LoVo (cell line): ENCODE measurements at places on chromosomes 5 and 9.

DNA sequence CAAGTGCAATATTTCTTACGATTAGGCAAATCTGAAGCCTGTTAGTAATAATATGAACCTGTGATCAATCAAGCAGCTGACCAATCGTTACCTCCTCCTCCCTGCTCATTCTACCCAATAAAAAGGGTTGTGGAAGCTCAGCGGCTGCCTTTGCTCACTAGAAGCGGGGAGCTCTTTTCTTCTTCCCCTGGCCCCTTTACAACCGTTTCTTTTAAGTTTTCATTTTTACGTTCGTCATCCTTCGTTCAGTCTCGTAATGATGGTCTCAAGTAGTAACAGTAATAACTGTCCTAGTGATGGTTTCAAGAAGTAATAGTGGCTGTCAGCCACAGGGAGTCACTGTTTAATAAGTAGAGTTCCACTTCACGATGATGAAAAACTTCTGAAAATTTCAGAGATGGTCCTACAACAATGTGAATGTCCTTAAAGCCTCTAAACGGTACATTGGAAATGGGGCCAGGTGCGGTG, 6.2 kb downstream of the UGT3A2 start:
- peak; percentile 41 for DNase-seq

DNA sequence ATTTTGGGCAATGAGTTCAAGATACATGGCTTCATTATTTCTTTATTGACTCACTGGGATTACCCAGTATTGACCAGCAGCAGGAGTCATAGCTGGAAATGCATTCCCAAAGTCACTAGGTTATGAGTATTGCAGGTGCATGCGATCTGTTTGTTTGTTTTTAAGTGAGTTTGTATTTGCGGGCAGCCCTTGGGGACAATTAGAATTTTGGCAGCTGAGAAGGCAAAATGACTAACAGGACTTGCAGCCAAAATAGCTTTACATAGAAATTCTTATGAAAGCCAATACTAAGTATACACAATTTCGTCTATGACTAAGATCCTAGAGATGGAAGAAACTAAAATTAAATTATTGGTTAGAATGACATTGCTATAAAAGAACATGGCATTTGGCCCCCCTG, 18.1 kb upstream of the RGMB start:
- DNase-seq: no peak

- DNase-seq: peak; percentile 82
Measured at GRCh38 chr5:149268928-149269557, 2.6 kb upstream of the AFAP1L1 start.

GRCh38 chr9:97895695-97896332, 26.5 kb downstream of the TRMO start:
- DNase-seq: no peak
